ENCODE measurements at places on chromosomes 7 and 10.

- ATAC-seq = no peak
These were observed 65.9 kb downstream of the CLIP2 start for GRCh38 chr7:74355091-74355490.

- ATAC-seq = peak; percentile 33
These were observed 572 bp downstream of the CHST12 start for GRCh38 chr7:2403718-2404648.

- no peak for ATAC-seq
These were observed 242.1 kb downstream of the CDC14C start for GRCh38 chr7:49166441-49166840.

- ATAC-seq = no peak
These were observed 13.0 kb downstream of the DOCK1 start for GRCh38 chr10:126917975-126918908.

GRCh38 chr10:118865998-118866693 is 111.4 kb upstream of the CACUL1 start:
- ATAC-seq = no peak

Measured in activated CD4-positive, CD25-positive, alpha-beta regulatory T cell treated with anti-CD3 and anti-CD28 coated beads, Interleukin-2, amount 50 U/mL, for 24 hours (primary cell).